Muscle of leg (tissue), 16 donors: ENCODE measurements at places on chromosomes 7 and 10.

GRCh38 chr7:87028636-87029035 is 30.8 kb downstream of the ELAPOR2 start:
- no peak for DNase-seq

DNA sequence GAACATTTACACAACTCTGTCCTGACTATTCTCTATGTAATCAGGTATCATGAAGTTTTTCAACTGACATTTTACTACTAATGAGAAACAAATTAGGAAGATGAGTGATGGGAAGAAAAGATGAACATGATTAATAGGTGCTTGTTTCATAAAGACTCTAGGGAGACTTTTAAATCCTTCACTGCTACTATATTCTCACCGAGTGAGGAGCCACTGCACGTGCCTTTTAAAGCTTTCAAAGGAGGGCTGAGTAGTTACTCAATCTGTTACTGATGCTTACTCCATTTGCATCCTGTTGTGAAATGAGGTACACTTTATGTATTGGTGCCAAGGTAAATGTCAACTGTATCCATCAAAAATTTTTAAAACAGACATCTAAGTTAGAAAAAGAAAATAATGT is 1.3 kb upstream of the COMMD3 start:
- no peak for DNase-seq

DNA sequence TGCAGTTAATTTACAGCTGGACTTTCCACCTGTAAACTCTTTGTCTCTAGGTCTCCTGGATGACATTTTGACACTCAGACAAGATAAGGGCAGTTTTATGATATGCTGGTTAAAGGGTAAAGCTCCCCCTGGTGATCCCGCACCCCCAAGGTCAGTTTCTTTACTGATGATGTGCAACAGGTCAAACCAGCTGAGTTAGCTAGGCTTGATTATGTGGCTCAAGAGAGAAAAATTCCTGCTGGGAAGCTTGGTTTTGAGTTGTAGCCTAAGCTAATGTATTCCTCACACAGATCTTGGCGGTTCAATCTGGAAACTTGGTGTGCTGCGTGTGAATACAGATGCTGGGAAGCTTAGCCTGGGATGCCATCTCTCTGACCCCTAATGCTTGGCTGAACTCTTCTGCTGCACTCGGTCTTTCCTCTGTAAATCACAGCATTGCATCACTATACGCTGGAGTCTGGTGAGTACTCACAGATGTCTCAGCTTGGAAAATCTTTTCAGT is 11.4 kb upstream of the AKR1D1 start:
- peak; percentile 94 for DNase-seq

DNA sequence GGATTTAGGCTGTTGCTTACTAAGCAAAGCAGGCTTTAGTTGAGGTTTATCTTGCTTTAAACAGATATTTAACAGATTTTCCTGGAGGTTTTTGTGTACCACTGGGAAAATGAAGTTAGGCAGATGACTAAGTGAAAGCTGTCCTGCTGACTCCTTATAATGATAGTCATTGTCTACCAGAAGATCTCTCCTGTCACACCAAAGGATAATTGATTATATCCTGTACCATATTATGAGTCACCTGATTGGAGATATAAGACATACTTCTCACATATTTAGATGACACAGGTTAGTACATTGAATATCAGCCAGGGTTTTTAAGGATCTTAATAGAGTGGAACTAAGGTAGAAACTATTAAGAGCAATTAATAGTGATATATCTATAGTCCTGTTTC is 68.4 kb downstream of the PTEN start:
- no peak for DNase-seq

- DNase-seq: peak; percentile 94
These were observed 89.1 kb downstream of the MMRN2 start for GRCh38 chr10:86868353-86868752.

GRCh38 chr10:20221356-20221755 is 405.1 kb downstream of the PLXDC2 start:
- no peak for DNase-seq

DNA sequence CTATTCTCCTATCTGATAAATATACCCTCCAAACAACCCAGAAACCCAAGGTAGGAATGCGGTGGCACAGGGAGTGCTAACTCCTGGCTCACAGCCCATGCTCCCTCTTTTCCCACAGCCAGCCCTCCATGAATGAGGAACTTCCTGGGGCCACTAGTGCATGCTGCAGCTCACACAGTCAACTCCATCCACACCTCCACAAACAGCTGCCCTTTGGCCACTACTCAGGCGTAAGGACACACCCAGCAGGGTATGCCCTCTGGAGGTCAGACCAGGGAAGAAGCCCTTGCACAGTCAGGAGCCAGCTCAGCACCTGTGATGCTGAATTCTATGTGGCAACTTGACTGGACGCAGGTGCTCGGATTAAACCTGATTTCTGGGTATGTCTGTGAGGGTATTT is 85.2 kb upstream of the PIK3CG start:
- no peak for DNase-seq
